Hippocampal formation (tissue), 2 donors: ENCODE measurements at places on chromosomes 16 and 17.

- peak; percentile 81 for DNase-seq
These were observed 3.4 kb downstream of the CHST6 start for GRCh38 chr16:75491876-75492275.

- no peak for DNase-seq
These were observed 20.3 kb downstream of the TRIM25 start for GRCh38 chr17:56893503-56893902.

- DNase-seq, result no peak
These were observed at the start of gene CENPT for GRCh38 chr16:67847064-67847861. CENPT (minus strand) TSS chr16:67847693; CDS start chr16:67833859, 13,834 bp downstream.

- DNase-seq, result peak; percentile 24
These were observed 25.2 kb upstream of the HYDIN start for GRCh38 chr16:71255721-71256120.

DNA sequence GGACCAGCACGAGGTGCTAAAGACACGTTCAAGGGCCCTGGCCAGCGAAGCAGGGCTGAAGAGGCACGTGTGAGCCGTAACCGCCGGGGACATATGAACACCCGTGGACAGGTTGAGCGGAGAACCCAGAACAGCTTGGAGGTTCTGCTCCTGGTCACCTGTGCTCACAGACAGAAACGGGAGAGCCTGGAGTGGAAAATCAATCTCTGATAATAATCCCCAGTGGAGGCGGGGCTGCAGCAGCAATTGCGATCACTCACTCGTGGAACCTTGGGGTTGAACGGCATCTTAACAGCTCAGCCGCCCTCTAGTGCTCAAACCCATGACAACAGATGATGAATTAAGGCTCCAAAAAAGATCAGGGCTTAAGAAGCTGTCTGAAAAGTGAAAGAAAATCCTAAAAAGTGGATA, 25.6 kb downstream of the WIPI1 start:
- DNase-seq, result no peak

- no peak for DNase-seq
These were observed 43.7 kb downstream of the TMEM132E start for GRCh38 chr17:34622862-34623623.

DNA sequence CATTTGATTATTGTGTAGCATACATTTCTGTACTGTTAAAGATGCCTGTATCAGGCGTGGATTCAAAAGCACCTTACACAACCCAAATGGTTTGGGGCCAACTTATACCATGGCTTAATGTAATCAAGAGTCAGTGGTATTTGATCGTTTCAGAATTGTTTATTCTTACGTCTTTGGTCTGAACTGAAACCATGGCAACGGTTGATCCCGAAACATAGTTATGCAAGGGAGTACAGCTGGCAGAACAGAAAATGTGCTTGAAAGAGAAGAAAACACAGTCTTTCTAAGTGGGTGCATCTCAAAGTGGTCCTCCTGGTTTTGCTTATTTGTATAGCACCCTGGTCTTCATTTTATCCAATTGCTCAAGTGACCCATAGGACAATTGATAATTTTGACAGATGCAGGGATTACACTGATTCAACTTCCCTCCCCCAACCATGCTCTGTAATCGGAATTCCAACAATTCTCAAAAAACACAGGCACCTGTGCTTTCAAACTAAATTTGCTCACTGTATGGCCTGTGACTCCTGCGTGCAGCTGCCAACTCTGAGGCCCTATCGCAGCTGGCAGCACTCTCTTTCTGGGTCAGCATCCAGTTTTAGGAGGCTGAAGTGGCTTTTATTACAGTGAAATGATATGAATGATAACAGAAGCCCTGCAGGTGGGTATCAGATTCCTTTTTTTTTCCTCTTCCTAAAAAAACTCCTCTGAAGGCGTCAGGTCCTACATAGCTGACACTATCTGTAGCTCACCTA, 77.0 kb upstream of the AXIN2 start:
- peak; percentile 8 for DNase-seq

GRCh38 chr16:59013930-59014329, 279.8 kb upstream of the GOT2 start:
- no peak for DNase-seq

GRCh38 chr17:40021451-40021971, 6.3 kb downstream of the CSF3 start:
- DNase-seq, result no peak

DNA sequence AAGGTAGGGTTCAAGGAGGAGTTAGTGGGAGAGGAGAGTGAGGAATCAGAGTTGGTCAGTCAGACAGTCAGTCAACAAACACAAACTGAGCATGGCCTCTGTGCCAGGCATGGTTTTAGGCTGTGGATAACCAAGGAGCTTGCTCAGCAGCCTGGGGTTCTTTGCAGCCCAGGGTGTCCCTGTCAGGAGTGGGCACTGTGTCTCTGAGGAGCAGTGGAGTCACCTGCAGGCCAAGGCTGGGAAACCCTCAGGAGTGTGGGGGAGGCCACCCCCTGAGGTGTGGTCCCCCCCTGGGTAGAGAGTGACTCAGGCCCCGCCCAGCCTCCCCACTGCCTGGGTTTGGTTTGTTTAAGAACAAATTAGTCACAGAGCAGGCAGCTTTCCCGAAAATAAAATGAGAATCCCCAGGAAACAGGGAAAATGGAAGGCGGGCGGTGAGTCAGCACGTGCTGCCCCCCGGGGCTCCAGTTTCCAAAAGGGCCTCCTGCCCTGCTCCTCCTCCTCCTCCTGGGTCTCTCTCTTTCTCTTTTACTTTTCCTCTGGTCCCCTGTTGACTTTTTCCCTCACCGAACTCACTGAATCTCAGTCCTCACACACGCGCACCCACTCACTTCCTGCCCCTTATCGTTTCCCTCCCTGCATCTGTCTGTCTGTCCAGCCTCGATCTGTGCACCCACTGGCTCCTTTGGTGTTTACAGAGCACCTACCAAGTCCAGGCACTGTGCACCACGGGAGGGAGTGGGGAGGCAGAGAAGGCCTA, 44.3 kb downstream of the SOCS3 start:
- no peak for DNase-seq

DNA sequence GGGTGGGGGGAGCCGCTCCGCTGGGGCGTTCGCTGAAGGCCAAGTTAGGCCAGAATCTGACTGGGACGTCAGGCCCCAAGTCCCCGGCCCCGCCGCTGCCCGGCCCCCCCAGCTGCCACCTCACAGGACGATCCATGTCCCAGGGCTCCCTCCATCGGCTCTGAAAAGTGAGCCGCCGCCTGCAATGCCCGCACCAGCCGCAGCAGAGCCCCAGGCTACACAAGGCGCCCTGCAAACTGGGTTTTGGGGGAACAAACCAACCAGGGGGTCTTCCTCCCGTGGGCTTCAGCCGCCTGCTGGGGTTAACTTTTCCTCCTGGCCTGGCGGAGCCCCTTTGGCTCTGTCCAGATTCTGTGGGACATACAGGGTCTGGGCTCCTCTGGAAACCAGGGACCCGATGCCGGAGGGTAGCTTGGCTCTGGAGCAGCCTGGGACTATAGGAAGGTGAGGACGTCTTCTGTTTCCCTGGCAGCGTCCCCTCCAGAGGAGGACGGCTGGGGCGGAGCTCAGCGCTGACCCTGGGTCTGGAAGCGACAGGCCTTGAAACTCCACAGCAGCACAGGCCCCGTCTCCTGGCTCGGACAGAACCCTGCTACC, 835 bp downstream of the NME4 start:
- DNase-seq, result peak; percentile 47

- DNase-seq, result no peak
These were observed 202 bp downstream of the CEP131 start for GRCh38 chr17:81222620-81222905.

- DNase-seq, result no peak
These were observed 12.8 kb downstream of the ITGAE start for GRCh38 chr17:3788200-3788599.
